Urinary bladder (tissue), 4 donors: ENCODE measurements at places on chromosomes 13 and 19.
A peak's percentile ranks its signal among the peaks of the same experiment; 100 is the strongest.

- no peak for DNase-seq
Measured at GRCh38 chr13:21798181-21798580, 127.3 kb downstream of the FGF9 start.

DNA sequence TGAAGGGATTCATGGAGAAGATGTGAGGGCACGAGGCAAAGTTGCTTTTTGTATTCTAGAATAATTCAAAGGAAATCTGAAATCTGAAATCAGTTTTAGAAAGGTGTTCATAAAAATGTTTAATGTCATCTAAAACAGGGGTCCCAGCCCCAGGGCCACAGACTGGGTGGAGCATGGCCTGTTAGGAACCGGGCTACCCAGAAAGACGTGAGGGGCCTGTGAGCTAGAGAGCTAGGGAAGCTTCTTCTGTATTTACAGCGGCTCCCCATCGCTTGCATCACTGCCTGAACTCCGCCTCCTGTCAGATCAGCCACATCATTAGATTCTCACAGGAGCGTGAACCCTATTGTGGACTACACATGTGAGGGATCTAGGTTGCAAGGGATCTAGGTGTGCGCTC lies 151.2 kb downstream of the USP12 start:
- no peak for DNase-seq

- peak; percentile 64 for DNase-seq
Measured at GRCh38 chr19:28737021-28737895, 475.7 kb downstream of the UQCRFS1 start.

GRCh38 chr13:100464006-100464405 lies 124.6 kb downstream of the GGACT start:
- no peak for DNase-seq

GRCh38 chr13:34620862-34621261 lies 321.2 kb upstream of the NBEA start:
- DNase-seq, result no peak

- DNase-seq, result no peak
Measured at GRCh38 chr19:10093295-10094186, 7.4 kb downstream of the SHFL start.

- no peak for DNase-seq
Measured at GRCh38 chr13:33764716-33765115, 53.2 kb upstream of the RFC3 start.

- no peak for DNase-seq
Measured at GRCh38 chr19:31572976-31573298, 223.7 kb upstream of the TSHZ3 start.

GRCh38 chr19:2665103-2665502 lies 37.4 kb downstream of the GNG7 start:
- DNase-seq, result no peak

DNA sequence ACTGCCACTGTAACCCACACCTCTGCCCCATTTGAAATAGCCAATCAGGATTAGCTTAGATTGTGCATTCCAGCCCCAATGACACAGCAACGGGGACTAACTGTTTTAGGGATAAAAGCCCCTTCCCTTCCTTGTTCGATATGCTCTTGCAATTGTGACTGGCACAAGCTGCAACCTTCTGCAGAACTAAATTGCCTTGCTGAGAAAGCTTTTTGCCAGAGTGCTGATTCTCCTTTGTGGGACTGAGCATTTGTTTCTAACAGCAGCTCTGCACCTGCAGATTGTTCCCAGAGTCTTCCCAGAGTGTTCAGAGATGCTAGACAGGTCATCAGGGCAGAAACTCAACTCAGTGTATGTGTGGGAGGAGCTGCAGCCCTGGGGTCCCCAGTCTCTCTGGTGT lies 115.8 kb downstream of the ZNF675 start:
- no peak for DNase-seq
